ENCODE measurements at places on chromosomes 11 and 22.

DNA sequence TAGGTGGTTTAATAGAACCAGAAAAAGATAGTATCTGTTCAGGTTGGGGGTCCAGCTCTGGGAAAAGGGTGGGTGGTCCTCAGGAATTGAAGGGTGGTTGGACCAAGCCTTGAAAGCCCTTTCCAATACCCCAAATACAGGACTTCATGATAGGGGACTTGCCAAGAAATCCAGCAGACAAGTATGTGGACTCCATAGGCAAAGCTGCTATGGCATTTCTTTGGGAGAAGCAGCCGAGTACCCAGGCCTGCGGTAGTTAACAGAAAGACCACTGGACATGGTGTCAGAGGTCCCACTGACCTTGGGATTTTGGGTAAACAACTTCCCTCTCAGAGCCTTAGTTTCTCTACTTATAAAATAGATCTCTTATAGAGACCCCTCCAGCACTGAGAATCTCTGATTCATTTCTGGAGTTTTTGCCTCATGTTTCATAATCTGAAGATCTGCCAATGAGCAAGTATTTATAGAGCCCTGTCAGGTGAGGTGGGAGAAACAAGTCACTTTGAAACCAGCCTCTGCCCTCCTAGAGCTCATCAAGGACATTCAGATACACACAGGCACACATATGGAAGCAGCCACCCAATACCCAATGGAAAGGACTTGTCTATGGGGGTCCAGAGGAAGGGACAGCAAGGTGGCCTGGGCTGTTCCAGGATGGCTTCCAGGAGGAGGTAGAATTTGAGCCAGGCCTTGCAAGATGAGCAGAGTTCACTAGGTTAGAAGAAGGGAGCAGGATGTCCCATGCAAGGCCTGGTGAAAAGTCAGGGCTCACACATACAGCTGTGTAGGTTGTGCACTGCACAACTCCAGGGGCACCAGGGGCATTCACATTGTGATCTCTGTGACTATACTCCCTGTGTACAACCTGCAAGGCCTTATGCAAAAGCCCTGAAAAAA, 31.0 kb upstream of the ACCSL start:
- DNase-seq = no peak

DNA sequence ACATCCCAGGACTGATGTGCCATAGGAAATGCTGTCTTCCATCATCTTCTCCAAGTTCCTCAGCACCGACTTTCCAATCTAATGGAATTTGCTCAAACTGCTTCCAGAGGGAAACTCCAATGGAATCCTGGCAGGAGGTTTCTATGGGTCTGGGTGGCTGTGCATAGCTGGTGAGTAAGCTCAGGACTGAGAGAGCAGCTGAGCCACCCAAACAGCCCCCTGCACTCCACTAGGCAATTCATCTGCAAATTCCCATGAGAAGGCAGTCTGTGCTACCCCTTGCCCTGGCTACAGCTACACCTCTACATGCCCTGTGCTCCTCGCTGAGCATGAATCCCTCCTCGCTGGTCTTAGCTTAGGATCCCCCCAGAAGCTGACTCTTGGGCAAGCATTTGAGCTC, 127.9 kb upstream of the CSNK2A3 start:
- no peak for DNase-seq

DNA sequence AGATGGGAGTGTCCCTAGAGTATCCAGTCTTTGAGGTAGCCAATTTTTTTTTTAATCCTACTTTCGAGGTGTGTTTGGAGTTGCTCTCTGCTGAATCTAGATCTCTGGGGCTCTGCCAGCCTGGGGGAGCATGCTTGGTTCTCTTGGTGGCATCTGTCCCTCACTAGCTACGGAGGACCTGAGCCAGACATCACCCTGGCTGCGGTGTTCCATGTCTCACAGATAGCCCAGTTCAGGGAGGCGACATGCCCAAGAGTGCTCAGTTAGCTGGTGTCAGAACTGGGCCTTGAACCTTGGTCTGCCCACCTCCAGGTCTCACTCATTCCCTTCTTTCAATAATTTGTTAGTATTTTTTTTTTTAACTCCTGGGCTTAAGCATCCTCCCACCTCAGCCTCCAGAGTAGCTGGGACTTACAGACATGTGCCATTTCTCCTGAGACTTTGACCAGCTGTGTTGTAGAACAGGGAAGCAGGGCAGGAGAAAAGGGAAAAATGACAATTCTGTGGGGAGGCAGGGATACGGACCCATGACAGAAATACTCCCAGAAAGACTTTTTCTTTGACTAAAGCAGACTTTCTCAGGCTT, 621 bp downstream of the HMOX1 start:
- DNase-seq = no peak

- peak; percentile 66 for DNase-seq
Measured at GRCh38 chr11:46120346-46121300, 631 bp downstream of the PHF21A start.

- DNase-seq = no peak
Measured at GRCh38 chr11:125223901-125224361, 59.4 kb downstream of the PKNOX2 start.

GRCh38 chr11:8294251-8294935, 30.7 kb upstream of the LMO1 start:
- peak; percentile 11 for DNase-seq

DNA sequence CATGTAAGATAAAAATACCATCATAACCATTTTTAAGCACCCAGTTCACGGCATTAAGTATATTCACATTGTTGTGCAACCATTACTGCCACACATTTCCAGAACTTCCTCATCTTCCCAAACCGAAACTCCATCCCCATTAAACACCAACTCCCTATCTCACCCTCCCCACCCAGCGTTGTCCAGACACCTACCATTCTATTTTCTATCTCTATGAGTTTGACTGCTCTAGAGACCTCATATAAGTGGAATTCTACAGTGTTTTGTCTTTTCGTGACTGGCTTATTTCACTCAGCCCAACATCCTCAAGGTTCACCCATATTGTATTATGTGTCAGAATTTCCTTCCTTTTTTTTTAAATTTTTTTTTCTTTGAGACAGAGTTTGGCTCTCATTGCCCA, 45.2 kb downstream of the PPFIA1 start:
- DNase-seq = no peak
